ENCODE measurements at places on chromosomes 11 and 22. TPM values are rescaled to one million over a fixed set of nuclear protein-coding genes. Genes with fewer than 3 reads are reported as not detected.
A peak's percentile ranks its signal among the peaks of the same experiment; 100 is the strongest.

DNA sequence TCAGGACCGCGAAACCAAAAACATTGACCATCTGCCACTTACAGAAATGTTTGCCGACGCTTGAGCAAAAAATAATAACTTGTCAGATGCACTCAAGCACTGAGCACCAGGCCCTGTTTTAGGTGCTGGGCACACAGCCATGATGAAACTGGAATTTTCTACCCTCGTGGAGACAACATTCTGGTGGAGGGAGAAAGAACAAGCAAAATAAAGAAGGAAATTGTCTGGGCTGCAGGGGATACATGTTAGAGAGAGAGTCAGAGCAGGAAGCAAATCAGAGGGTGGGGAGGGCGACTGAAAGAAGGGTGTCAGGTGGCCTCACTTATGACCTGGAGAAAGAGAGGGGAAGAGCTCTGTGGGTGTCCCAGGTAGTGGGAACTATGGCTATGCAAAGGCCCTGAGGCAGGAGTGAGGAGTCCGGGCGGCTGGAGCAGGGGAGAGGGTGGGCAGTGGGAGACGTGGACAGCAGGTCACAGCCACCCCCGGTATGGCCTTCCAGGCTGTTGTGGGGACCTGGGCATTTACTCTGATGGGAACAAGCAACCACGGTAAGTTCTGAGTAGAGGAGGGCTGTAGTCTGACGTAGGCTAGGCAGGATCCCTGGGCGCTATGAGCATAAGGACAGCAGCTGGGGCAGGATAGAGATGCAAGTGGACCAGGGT is 78.8 kb downstream of the MYEOV start:
- no peak for DNase-seq
- H3K27me3 ChIP-seq: no peaks in the 10 kb centered on the region
- H3K4me3 ChIP-seq: no peak overlapping the region
- no peaks in the 10 kb centered on the region for H3K36me3 ChIP-seq
- H3K4me1 ChIP-seq: no peaks in the 10 kb centered on the region
- no peak overlapping the region for H3K27ac ChIP-seq

GRCh38 chr11:75429902-75430713 is 2.9 kb downstream of the KLHL35 start:
- peak overlapping the region; percentile 67 for H3K4me3 ChIP-seq
- no peak overlapping the region for H3K27ac ChIP-seq

DNA sequence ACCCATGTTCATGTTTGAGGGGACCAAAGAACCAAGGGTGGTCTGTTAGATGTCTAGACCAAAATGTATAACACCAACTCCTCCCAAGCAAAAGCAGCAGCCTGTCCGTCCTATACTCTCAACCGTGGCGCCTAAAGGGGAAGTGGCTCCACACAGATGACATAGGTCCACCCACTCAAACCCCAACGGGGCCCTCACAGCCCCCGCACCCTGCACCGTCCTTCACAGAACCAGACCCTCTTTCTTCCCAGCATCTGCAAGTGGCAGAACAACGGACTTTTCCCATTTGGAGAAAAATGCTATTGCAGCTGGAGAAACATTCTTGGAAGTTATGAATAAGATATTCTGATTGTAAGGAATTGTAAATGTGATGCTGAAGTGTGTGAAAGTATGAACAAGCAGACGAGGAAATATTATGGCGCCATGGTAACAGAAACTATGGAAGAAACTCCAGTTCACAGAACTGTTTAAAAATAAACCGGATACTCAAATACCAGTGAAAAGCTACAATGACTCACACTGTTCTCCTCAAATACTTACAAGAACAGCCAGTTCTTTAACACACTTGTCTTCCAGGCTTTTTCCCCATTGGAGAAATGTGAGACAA is 76.5 kb upstream of the ARFGAP3 start:
- peaks cover 78% of the 10 kb centered on the region for H3K4me1 ChIP-seq
- DNase-seq: peak; percentile 97
- H3K36me3 ChIP-seq: no peaks in the 10 kb centered on the region
- no peaks in the 10 kb centered on the region for H3K27me3 ChIP-seq
- H3K4me3 ChIP-seq: peak overlapping the region; percentile 57
- peak overlapping the region; percentile 99 for H3K27ac ChIP-seq

- no peaks in the 10 kb centered on the region for H3K4me1 ChIP-seq
- DNase-seq: no peak
- no peak overlapping the region for H3K4me3 ChIP-seq
- no peaks in the 10 kb centered on the region for H3K27me3 ChIP-seq
- no peaks in the 10 kb centered on the region for H3K36me3 ChIP-seq
Observed at GRCh38 chr11:104925850-104926249, 27.6 kb upstream of the CASP12 start.

GRCh38 chr11:46948378-46949131 is 12.0 kb downstream of the CSTPP1 start:
- no peaks in the 10 kb centered on the region for H3K27me3 ChIP-seq
- DNase-seq: peak; percentile 89
- H3K36me3 ChIP-seq: no peaks in the 10 kb centered on the region
- peak overlapping the region; percentile 58 for H3K27ac ChIP-seq

Gene PATE4
- total RNA-seq: not detected

Gene SELENOH
- total RNA-seq: 123 TPM

Gene WT1
- not detected for total RNA-seq

Gene TESMIN
- total RNA-seq: 0.13 TPM

Gene HPX
- 0.22 TPM for total RNA-seq

Gene GRM5
- not detected for total RNA-seq

Data from GM23248 (cell line).